ENCODE measurements at places on chromosomes 1 and 21. TPM values are rescaled to one million over a fixed set of nuclear protein-coding genes. Genes with fewer than 3 reads are reported as not detected.

DNA sequence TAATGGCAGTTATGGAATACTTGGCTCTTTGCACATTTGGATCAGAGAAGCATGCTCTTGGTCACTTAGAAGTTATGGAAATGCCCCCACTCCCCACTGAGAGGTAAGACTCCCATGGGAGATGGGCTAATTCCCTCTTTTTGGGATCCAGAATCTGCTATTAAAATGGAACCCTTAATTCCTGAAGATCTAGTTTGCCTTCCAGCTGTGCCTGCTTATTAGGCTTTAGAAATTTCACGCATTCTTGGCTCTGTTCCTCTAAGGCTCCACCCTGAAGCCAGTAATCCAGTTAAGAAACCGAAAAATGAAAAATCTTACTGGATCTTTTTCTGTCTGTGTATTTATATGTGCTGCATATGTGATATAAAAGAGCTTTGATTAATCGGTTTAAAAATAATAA, 76.7 kb downstream of the USH2A start:
- no peak for DNase-seq

- DNase-seq: no peak
Observed at GRCh38 chr1:196808529-196809235, 10.8 kb upstream of the CFHR1 start.

DNA sequence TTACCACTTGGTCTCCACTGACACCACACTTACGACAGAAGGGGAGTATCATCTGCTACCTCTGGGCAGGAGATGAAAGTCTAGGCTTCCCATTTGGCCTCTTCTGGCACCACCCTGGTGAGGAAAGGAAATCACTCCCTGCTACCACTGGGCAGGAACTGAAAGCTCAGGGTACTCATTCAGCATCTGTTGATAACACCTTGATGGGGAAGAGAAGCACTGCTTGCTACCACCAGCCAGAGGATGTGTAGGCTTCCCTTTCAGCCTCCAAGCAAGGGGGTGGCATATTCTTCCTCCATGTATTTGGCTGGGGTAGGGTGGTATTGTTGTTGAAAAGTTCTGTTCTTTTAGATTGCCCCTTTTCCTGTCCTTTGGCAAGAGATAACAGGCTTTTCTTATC, 115.0 kb downstream of the ACBD6 start:
- no peak for DNase-seq

DNA sequence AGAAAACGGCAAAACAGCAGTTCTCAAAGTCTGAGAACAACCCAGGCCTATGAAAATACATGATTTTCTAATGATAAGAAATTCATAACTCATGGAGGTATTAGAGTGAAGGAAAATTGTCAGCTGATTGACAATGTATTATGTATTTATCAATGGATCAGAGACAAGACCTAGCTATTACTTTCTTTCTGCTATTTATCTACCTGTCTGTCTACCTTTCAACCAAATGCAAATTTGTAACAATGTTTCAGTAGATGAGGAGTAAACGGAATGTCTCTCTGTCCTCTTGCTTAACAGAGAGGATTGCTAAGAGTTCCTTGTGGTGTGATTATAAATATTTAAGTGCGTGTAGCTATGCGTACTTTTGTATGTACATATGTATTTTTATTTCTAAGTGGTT, 568.7 kb upstream of the RGS18 start:
- no peak for DNase-seq

- no peak for DNase-seq
Observed at GRCh38 chr1:57165546-57165945, 199.7 kb upstream of the C8B start.

DNA sequence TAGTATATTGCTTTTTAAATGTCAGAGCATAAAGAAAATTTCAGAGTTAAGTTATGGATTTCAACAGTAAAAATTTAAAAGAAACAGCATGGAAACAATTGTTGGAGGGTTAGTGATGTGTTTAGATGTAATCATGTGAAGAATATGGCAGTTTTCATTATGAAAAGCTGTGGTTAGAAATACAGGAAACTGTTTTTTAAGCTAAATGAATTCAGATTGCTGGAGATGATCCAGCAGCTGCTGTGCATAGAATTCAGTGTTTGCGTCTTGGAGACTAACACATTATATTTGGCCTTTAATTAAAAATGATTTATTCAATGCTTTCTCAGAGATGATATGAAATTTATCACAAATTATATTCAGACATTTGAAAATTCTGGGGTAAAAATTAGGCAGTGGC, 273.6 kb upstream of the LRRC7 start:
- DNase-seq: no peak

- no peak for DNase-seq
Observed at GRCh38 chr1:91712981-91713841, 172.7 kb downstream of the TGFBR3 start.

- DNase-seq: no peak
Observed at GRCh38 chr1:182383934-182384333, 7.7 kb downstream of the GLUL start.

DNA sequence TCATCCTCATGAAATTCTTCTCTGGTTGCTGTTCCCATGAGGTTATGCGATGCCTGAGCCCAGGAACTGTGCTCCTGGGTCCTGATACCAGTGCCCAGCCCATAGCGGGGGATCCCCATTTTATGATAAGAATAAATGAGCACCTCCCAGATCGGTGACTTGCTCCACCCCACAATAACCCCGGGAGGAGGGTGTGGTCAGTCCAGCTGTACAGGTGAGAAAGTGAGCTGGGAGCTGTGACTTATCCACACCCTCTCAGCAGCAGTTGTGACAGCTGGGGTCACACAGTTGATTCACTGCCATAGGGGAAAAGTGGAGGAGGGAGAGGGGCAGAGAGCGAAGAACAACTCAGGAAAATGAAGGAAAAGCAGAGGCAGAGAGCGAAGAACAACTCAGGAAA, 33.4 kb downstream of the OR2G3 start:
- DNase-seq: no peak

- DNase-seq: no peak
Observed at GRCh38 chr21:44987301-44987885, 47.6 kb downstream of the SLX9 start.

- DNase-seq: no peak
Observed at GRCh38 chr1:157153746-157154145, 15.6 kb upstream of the ETV3 start.

DNA sequence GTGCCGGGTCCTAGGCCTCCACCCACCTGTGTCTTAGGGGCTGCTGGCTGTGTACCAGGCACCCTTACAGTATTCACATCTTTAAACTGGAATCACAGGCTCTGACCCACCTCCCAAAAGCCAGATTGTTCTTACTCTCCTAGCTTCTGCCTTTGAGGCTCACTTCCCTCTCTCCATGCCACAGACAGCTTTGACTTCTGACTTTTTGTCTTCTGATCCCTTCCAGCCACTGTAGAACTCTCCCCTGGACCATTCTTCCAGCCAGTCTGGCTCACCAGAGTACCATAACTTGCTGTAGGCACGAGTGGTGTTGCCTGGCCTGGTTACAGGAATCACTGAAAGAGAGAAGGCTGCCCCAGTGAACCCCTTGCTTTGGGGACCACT, 58.1 kb upstream of the STUM start:
- no peak for DNase-seq

DNA sequence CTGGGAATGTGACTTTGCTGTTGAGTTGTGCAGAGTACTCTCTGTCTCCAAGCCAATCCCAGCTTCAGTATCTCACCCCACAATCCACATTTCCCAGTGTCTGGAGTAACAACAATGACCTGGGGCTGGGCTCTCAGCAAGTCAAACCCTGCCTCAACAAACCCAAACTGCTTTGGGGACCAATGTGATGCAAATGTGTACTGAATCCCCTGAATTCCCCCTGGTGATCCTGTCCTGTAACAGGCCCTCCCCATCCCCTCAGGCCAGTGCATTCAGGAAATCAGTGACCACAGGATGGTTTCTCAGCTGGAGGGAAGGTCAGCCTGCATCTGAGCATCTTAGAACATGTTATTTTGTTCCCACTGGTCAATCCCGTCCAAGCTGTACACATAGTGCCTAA, 36.7 kb upstream of the HAO2 start:
- no peak for DNase-seq

DNA sequence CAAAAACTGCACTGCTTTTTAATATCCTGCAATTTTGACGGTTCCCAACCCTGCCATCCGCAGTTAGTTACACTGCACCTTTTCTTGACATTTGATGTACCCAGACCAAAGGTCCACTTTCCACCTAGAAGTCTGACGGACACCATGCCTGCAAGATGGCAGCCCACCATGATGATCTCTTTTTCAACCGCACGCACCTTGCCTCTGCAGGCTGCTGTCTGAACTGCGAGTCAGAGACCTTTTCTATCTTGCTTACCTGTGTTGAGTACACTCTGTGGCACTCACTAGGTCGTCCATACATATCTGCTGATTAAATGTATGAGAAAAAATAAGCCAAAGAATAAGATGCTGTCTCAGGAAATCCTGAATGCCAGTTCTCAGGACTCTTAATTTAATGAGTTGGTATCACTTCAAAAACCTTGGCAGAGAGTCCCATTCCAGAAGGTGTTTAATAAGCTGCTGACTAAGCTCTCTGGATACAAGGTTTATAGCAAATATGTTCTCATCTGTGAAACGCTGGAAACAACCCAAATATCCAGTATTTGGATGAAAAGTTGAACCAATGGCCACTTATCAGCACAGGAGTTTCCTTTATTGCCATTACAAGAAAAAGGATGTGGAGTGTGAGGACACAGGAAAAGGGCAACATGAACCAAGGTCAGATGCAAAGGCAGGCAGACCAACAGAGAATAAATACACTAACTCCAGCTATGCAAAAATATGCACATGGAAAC, 37.9 kb downstream of the GNG12 start:
- DNase-seq: no peak

DNA sequence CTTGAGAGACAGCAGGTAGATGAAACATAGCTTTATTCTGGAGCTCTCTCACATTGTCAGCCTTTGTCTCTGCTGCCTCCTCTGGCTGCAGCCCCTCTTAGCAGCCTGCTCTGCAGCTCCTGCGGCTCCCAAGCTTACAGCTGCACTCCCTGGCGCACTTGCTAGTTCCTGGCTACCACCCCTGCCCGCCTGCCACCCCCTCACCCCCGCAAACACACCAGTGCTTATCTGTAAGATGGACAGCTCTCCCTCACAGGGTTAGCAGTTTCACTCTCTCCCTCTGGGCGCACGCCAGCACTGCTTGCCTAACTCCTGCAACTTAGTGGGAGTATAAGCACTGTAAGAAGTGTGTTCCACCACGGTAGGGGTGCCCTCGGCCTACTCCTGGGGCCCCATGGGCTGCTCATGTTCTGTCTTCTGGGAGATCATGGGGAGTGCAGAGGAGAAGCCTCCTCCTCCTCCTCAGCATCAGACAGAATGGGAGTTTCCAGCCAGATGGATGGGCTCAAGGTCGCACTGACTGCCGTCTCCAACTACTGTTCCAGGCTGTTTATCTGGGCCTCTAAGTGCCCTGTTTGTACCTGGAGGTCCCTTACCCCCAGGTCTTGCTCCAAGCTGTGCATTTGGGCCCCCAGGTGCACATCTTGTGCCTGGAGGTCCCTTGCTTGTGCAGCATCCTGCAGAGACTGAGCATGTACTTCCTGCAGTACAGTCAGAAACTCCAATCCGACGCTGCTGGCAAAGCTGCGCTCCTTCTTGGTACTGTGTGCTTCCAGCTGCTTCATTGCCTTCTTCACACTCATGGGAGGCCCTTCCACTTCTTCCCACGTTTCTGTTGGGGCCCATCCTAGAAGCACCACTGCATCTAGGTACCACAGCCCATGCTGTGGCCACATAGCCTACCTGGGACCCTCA, 1388.1 kb downstream of the AMY1C start:
- no peak for DNase-seq

The AMY1B gene
- not detected for total RNA-seq

The OR6P1 gene
- not detected for total RNA-seq

The SPATA21 gene
- total RNA-seq: not detected

The HSD3B2 gene
- total RNA-seq: not detected

The CYP4X1 gene
- total RNA-seq: 8.1 TPM

The FAM72D gene
- 0.22 TPM for total RNA-seq

The HIPK1 gene
- total RNA-seq: 102 TPM

Data from thyroid gland (tissue), 4 donors.